ENCODE measurements at places on chromosomes 6 and 20.

DNA sequence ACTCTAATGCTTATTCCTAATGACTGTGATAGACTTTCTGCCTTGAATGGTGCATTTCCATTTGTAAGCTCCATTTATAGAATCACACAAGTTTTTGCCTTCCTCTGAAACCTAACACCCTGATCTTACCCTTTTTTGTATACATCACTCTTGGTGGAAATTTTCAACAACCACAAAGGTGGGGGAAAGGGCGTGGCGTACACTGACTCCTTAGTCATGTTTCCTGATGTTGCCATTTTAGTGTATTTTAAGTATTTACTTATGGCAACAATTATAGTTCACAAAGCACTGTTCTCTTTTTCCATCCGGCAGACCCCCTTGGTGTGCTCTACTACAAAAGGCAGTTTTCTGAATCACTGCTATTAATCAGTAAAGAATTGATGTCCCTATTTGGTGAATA lies 92.0 kb downstream of the ATXN1 start:
- DNase-seq, result no peak

GRCh38 chr20:46049815-46050214 lies 20.8 kb downstream of the SLC12A5 start:
- DNase-seq, result no peak

GRCh38 chr20:31823360-31824124 lies 4.4 kb downstream of the MYLK2 start:
- DNase-seq, result no peak

DNA sequence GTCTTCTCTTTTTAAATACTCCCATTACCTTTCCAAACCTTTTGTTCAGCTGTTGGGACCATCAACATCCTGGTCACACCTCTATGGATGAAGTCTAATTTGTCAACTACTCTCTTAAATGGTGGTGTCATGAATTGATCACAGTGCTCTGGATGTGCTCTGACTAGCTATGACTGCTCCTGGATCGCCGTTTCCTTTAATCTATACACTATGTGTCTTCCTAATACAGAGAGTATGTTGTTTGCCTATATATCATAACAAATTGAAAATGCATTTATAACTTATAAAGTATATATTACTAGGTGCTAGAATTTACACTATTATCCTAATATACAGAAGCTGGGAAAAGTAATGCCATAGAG lies 357.5 kb downstream of the LAMA2 start:
- DNase-seq, result no peak

- peak; percentile 61 for DNase-seq
Observed at GRCh38 chr20:59222253-59223181, 58.9 kb downstream of the ZNF831 start.

GRCh38 chr6:28124971-28125353 lies 553 bp downstream of the ZSCAN16 start:
- DNase-seq, result no peak

- peak; percentile 25 for DNase-seq
Observed at GRCh38 chr6:34792605-34793500, 970 bp downstream of the BLTP3A start.

DNA sequence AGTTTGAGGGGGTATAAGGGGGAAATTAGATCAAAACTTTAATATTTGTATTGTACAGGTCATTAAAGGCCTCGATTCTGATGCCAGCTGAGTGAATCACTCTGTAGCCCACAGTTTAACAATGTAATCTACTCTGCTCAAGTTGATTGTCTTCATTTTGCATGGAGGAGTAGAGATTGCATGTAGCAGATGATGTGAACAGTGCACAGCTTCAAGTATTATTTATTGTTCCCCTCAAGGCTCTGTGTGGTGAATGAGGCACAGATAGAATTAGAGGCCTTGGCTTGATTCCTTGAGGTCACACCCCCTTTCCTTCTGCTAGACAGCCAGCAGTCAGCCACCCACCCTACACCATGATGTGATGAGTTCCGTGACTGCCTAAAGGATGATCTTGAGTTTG lies 38.1 kb downstream of the TXLNB start:
- no peak for DNase-seq

GRCh38 chr6:3359101-3359752 lies 97.6 kb downstream of the SLC22A23 start:
- no peak for DNase-seq

GRCh38 chr6:169164986-169165385 lies 88.7 kb downstream of the THBS2 start:
- no peak for DNase-seq

DNA sequence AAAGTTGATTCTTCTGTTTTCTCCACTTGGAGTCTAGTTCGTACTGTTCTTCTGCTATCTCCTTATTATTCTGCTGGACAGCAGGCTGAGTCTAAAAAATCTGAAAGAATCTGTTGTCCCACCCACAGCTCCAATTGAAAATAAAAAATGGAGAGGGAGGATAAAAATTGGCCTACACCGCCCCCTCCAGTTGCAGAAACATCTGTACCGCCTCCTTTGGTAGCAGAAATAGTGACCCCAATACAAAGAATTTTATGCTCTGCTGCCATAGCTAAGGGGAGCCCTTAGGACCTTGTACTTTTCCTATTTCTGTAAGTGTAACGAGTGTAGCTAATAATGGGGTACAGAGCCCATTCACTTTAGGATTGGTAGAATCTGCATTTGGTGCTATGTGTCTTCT lies 4.9 kb upstream of the FKBP1A start:
- no peak for DNase-seq

- DNase-seq, result no peak
Observed at GRCh38 chr6:33107641-33108040, 31.9 kb downstream of the HLA-DPB1 start.

GRCh38 chr6:63426844-63427243 lies 107.1 kb upstream of the LGSN start:
- no peak for DNase-seq

- no peak for DNase-seq
Observed at GRCh38 chr20:51880188-51880587, 77.9 kb upstream of the SALL4 start.

- no peak for DNase-seq
Observed at GRCh38 chr6:132341646-132342045, 59.6 kb downstream of the MOXD1 start.

GRCh38 chr6:99017150-99017549 lies 69.4 kb upstream of the FBXL4 start:
- no peak for DNase-seq

GRCh38 chr6:166262743-166263515 lies 45.3 kb downstream of the PRR18 start:
- DNase-seq, result no peak

GRCh38 chr6:22513667-22514066 lies 55.7 kb upstream of the HDGFL1 start:
- DNase-seq, result no peak

- no peak for DNase-seq
Observed at GRCh38 chr6:3650959-3651697, 100.4 kb downstream of the PXDC1 start.

GRCh38 chr6:116975600-116975999 lies 98.6 kb downstream of the RFX6 start:
- no peak for DNase-seq

DNA sequence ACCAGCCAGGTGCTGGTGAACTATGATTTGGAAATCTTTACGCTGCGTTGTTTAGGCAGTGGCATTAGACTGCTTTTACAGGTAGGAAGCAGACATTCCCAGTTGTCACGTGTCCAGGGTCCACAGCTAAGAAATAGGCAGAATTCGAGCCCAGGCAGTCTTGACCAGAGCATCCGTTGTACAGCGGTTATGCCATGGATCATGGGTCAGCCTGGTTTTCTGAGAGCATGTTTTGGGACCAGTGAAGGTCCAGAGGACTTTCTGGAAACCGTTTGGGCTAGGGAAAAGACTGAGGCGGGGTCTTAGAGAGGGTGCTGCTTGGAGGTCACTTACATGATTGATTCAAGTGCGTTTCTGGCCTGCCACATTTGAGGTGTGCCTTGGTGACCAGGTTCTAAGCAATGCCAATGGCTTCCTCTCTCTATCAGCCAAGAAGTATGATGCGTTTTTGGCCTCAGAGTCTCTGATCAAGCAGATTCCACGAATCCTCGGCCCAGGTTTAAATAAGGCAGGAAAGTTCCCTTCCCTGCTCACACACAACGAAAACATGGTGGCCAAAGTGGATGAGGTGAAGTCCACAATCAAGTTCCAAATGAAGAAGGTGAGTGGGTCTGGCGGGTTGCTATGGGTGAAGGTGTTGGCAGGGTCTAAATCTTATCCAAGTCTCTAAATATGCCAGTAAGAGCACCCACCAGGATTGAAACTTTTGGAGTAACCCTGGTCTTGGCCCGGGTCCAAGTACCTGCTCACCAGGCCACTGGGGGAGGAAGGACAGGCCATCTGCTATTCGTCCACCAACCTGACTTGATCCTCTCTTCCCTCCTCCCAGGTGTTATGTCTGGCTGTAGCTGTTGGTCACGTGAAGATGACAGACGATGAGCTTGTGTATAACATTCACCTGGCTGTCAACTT lies 1.8 kb downstream of the RPL10A start:
- DNase-seq, result no peak

GRCh38 chr6:25050356-25050755 lies 114.6 kb upstream of the RIPOR2 start:
- no peak for DNase-seq

DNA sequence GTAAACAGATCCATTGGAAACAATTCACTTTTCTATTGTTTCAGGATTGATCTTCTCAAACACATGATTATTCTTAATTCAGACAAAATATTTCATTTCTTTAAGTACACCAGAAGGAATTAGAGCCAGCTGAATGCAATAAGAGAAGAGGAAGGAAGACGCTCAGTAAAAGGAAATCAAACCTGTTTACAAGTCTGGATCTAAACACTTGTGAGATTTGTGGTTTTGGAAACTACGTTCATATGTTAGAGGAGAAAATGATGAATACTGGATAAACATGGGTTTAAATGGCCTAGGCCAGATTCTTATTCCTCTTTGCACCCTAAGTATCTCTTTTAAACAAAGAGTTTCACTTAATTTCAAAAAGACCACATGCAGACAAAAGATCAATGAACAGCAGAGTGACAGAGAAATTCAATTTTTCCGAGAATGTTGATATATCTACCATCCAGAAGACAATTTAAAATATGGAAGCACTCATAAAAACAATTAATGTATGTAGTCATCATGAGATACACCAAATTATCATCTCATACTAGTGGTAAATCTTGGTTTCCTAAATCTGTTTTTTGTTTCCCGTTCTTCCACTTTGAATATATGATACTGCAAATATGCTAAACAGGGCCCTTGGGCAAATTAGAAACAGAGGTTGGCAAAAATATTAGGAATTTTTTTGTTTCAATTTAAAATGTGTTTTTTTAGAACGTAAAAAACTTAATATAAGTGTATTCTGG lies 703.5 kb upstream of the CITED2 start:
- no peak for DNase-seq

DNA sequence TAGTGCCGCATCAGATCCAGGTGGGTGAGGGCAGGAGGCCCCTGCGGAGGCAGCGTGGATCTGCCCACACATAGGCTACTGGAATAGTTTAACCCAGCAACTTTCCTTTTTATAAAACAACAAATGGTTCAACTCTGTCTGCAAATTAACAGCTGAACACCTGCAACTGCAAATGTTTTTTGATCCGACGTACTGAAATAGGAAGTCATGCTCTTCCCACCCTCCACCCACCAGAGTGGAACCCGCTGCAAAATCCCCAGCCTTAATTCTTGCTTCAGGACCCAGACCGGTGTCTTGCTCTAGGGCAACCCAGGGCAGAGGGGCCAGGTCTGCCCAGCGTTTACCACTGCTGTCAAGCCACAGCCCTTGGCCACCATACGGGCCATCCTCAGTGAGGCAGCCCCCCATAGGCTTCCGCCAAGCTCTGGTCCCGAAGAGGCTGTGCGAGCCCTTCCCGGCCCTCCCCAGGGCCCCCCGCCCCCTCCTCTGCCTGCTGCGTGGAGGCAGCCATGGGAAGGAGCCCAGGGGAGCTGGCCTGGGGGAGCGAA lies 334.3 kb downstream of the ZFAND3 start:
- DNase-seq, result no peak

GRCh38 chr6:28944412-28944865 lies 20.7 kb upstream of the TRIM27 start:
- no peak for DNase-seq

DNA sequence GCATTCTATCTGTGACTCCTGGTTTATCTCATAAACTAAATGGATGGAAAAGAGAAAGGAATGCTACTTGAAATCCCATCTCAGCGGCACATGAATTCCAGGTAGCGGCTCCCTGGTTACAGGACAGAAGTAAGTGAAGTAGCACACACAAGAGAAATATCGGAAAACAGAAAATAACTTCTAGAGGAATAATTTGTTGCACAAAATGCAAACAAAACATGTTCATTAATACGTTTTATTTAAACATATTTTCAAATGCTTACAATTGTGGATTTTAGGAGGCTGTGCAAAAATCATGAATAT lies 26.5 kb upstream of the RPS6KA2 start:
- DNase-seq, result no peak

- DNase-seq, result no peak
Observed at GRCh38 chr6:170091639-170092579, 199.0 kb downstream of the DLL1 start.

DNA sequence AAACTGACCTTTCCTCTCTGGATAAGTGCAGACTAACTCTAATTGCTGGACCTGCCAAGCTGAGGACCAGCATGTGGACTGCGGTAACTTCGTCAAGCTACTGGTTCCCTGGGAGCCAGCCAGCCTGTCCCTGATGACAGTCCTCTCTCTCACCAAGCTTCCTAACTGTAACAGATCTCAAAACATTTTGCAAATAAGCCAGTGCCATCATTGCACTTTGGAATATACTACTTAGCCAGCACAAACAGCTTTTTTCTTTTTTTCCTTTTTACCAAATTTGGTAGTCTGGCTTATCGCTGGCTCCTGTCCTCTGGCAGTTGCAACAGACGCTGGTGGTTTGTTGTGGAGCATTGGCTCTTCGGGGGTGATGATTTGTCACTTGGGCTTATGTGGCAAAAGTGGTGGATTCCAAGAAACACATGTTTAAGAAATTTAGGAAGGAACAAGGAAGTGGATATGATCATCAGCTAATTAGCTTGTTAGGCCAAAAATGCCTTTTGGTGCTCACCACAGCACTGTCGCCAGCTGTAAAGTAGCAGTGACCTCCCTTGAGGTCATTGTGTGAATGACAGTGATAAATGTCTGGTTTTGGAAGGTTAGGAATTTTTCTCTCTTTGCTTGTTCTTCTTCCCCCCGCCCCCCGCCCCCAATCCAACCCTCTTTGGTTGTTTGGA lies 171.7 kb downstream of the CLIC5 start:
- DNase-seq, result no peak

DNA sequence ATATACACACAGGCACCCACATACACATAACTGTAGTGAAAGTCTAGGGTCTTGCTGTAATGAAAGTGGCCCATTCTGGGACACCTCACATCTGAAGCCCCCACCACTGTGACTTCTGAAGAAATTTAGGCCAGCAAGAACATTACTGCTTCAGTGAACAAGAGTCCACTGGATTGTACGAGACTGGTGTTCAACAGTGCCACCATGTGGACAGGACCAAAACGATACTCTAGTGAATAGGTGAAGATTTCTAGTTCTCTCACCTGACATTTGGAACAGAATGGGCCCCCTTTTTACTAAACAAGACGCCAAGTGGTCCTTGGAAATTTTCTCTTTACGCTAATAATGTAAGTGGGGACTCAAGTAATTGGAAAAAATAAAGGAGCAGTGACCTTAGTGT lies 156.9 kb downstream of the MAFB start:
- DNase-seq, result no peak

- no peak for DNase-seq
Observed at GRCh38 chr20:32535953-32536823, 48.9 kb downstream of the NOL4L start.

- DNase-seq, result no peak
Observed at GRCh38 chr6:157713451-157714152, 109.4 kb upstream of the SNX9 start.

Data from nucleus accumbens (tissue), 56 donors.